ENCODE measurements at places on chromosomes 3 and 15. TPM values are rescaled to one million over a fixed set of nuclear protein-coding genes. Genes with fewer than 3 reads are reported as not detected.

MYRIP gene
- not detected for total RNA-seq

MORC1 gene
- not detected for total RNA-seq

THOC7 gene
- total RNA-seq: 49.0 TPM

APOD gene
- total RNA-seq: 0.82 TPM

CFAP20DC gene
- total RNA-seq: 2.3 TPM

LDHAL6B gene
- not detected for total RNA-seq

LOXL1 gene
- 0.59 TPM for total RNA-seq

HRH1 gene
- 10.2 TPM for total RNA-seq

SCAANT1 gene
- not detected for total RNA-seq

CCNB2 gene
- 103 TPM for total RNA-seq

GOLGA8K gene
- total RNA-seq: 0.71 TPM

RBM15B gene
- 19.7 TPM for total RNA-seq

OXNAD1 gene
- 7.8 TPM for total RNA-seq

CELF6 gene
- total RNA-seq: 0.09 TPM
